ENCODE measurements at places on chromosomes 1 and 21. TPM values are rescaled to one million over a fixed set of nuclear protein-coding genes. Genes with fewer than 3 reads are reported as not detected.

Gene IL22RA1
- 7.5 TPM for total RNA-seq

Gene LCE3E
- total RNA-seq: not detected

Gene GPR25
- total RNA-seq: not detected

Gene PDC
- total RNA-seq: not detected

Gene CBR1
- 139 TPM for total RNA-seq

Gene LCE2A
- not detected for total RNA-seq

Gene OLFML2B
- total RNA-seq: 0.61 TPM

Gene TEX38
- not detected for total RNA-seq

Gene DNAH14
- 13.3 TPM for total RNA-seq

Gene PTPN22
- not detected for total RNA-seq

Gene TMEM82
- not detected for total RNA-seq

Gene C1orf185
- total RNA-seq: not detected

Gene MAD2L2
- total RNA-seq: 51.6 TPM

Gene ADORA1
- 0.50 TPM for total RNA-seq

Gene HAO2
- not detected for total RNA-seq

Gene GNPAT
- total RNA-seq: 38.1 TPM

Gene SH2D1B
- 0.13 TPM for total RNA-seq

Gene KCND3
- total RNA-seq: not detected

Gene PAPPA2
- total RNA-seq: not detected

Gene COL6A1
- 20.3 TPM for total RNA-seq

Gene CRNN
- total RNA-seq: not detected

Gene CDC7
- total RNA-seq: 5.5 TPM

Gene CAPN8
- total RNA-seq: 1.6 TPM

Gene AMY1C
- total RNA-seq: not detected

Gene ITLN2
- total RNA-seq: 0.85 TPM

Gene NCMAP
- 0.03 TPM for total RNA-seq

Gene LORICRIN
- total RNA-seq: not detected

Gene TAL1
- not detected for total RNA-seq

Gene FAM151A
- total RNA-seq: 0.32 TPM

Gene PIGR
- not detected for total RNA-seq

Gene NTRK1
- 0.18 TPM for total RNA-seq

Gene TSSK3
- not detected for total RNA-seq

Gene RHOU
- total RNA-seq: 9.5 TPM

Gene KCNN3
- not detected for total RNA-seq

All from A549 treated with Mapracorat at 1 μM for 4 hours (cell line).